Activated naive CD8-positive, alpha-beta T cell treated with anti-CD3 and anti-CD28 coated beads for 36 hours (primary cell): ENCODE measurements at places on chromosomes 4 and X.
A peak's percentile ranks its signal among the peaks of the same experiment; 100 is the strongest.

DNA sequence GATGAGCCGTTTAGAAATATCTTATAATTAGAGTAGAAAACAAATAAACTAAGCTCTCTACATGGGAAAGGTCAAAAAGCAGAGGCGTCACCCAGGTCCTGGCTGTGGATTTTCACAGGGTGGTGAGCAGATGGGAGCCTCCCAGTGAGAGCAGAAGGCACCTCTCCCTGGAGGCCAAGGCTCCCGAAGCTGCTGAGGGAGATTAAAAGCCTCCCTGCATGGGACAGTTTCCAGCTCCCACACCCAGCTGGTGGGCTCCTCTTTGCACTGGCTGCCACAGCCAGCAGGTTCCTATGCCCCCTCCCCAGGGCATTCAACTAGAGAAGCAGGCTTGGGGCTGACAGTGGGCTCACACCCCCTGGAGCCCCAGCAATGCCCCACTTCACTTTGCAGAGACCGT lies 55.2 kb upstream of the TBC1D9 start:
- no peak for DNase-seq

DNA sequence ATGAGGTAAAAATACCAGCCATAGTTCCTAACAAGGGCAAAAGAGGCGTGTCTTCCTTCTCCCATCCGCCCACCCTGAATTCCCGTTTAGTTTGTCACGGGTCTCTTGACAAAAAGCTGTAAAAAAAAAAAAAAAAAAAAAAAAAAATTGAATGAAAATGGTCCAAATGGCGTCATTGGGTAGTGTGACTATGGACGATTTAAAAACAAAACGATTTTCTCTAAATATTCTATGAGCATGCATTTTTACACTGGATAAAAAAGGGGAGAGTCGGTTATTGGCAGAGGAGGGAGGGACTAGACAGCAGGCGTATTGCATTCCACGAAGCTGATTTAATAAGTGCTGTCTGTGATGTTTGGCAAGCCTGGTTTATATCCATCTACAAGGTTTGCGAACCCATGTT lies at the start of gene FAM133A:
FAM133A (plus strand) TSS at position 338 of the 403 bp plus-strand sequence. CDS start 35,214 bp downstream, outside the sequence.
- no peak for DNase-seq

- no peak for DNase-seq
Observed at GRCh38 chrX:150226223-150226965, 136.7 kb upstream of the MAMLD1 start.

- DNase-seq: no peak
Observed at GRCh38 chr4:187576751-187577150, 418.8 kb upstream of the ZFP42 start.

DNA sequence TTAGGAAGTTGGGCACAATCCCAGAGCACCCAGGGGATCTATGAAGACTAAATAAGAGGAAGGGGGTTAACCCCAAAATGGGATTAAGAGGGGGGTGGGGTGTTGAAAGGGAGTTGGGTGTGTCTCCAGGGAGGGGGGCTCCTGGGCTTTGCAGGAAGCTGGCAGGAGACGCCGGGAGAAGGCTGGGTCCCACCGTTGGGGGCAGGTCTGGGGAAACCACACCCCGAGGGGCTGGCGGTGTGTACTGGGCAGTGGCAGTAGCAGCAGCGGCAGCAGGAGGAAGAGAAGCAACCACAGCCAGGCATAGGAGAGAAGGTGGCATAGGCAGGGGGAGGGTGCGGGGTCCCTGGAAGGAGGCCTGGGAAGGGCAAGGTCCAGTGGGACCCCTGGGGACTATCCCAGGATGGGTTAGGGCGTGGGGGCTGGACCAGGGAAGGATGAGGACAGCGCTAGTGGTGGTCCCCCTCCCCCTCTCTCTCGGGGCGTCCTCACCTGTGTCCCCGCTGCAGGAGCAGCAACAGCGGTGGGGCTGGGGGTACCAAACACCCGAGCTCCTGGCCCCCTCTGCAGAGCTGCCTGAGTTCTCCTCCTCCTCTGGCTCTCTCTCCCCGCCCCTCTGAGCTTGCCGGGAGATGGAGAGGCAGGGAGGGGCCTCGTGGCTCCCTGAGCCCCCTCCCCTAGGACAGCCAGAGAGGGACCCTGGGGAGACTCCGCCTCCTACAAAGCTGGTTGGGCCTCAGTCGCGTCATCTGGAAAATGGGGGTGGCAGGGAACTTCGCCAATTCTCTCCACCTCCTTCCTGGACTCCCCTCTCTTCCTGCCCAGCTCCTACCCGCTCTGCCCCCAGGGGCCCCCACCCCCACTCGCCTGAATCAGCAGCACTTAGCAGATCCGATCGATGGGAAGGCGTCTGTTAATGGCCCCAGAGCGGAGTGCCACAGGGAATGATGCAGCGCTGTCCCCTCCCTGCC lies at the start of gene KCND1:
KCND1 (minus strand) TSS at position 596 of the 971 bp plus-strand sequence. CDS start 1,573 bp downstream, outside the sequence.
- DNase-seq: peak; percentile 4

DNA sequence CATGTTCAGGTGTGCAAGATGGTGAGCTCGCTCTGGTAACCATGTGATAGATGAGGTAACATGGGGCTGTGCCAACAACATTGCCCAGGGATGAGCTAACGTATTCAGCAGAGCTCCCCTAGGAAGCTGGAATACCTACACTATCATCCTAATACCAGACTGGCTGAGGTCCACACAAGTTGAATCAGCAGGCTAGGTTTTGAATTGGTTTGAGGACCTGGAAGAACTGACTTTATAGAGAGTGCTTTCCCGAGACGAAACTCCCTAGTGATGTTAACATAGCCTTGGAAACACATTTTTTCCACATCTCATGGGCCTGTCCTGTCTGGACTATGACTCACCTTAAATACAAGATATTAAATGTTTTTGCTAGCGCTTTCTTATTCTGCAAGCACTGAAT lies 56.7 kb downstream of the IGFBP7 start:
- no peak for DNase-seq

GRCh38 chrX:3599802-3600430 lies 113.5 kb downstream of the PRKX start:
- no peak for DNase-seq

GRCh38 chr4:36394352-36394903 lies 113.0 kb downstream of the DTHD1 start:
- DNase-seq: peak; percentile 29

- no peak for DNase-seq
Observed at GRCh38 chr4:33255507-33255906, 2535.3 kb downstream of the PCDH7 start.

DNA sequence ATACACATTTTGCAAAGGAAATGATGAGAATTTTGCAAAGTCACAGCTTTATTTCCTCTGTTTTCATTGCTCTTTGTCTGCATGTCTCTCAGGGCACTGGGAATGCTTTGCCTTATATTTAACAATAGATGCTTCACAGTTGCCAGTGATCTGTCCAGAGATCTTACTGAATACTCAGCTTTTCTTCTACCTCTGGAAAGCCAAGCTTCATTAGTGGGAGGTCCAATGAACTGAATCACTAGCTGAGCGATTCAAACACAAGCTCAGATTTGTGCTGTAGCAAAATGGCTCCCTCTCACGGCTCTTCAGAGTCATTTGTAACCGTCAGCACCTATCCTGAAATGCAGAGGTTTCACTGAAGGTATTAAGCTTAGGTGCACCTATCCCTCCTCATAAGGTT lies 138.9 kb downstream of the DCLK2 start:
- no peak for DNase-seq

GRCh38 chr4:24040811-24041210 lies 151.0 kb upstream of the PPARGC1A start:
- DNase-seq: no peak

GRCh38 chr4:127145006-127145540 lies 487.7 kb upstream of the INTU start:
- no peak for DNase-seq

- DNase-seq: no peak
Observed at GRCh38 chr4:86554646-86555045, 39.5 kb upstream of the PTPN13 start.

GRCh38 chr4:48565362-48566033 lies 75.4 kb downstream of the ZAR1 start:
- DNase-seq: no peak

- no peak for DNase-seq
Observed at GRCh38 chr4:152728343-152728742, 48.5 kb upstream of the TMEM154 start.

- no peak for DNase-seq
Observed at GRCh38 chr4:4344915-4345527, 41.9 kb upstream of the NSG1 start.

GRCh38 chr4:186227221-186227620 lies at the start of gene KLKB1:
Gene KLKB1 (plus strand): TSS chr4:186227507. CDS start chr4:186228196, 689 bp downstream.
- DNase-seq: no peak

DNA sequence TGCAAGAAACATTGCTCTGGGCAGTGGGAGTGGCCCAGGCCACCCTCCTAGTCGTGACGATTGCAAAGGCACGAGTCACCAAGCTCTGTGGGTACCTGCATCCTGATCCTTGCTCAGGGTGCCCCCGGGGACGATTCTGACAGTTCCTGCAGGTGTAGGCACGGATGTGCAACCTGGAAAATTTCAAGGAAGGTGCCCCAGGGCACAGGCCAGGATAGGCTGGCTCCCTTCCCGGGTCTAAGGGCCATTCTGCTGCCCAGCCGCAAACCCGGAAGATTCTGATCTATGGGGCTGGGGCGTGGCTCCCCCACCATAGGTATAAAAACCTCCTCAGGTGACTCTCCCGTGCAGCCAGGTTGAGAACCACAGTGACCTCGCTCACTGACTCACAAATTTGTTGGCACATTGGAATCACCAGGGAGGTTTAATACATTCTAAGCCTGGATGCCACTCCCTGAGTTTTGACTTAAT lies 228.5 kb downstream of the PTTG2 start:
- DNase-seq: no peak

DNA sequence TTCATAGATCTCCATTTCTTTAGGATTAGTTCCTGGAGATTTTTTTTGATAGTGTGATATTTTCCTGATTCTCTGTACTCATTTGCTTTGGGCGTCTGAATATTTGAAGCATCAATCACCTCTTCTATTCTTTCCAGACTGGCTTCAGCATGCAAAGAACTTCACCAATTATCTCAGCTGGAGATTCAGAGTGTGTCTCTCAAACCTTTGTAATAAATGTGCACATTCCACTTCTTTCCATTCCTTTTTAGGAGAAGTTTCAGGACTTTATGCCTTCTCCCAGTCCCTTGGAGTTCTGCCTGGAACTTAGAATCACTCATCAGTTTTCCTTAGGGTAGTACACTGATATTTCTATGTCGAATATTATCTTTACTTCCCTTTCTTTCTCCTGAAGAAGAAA lies 334.8 kb downstream of the TEX13C start:
- no peak for DNase-seq

- no peak for DNase-seq
Observed at GRCh38 chr4:71498002-71498401, 159.2 kb downstream of the SLC4A4 start.

GRCh38 chrX:2756548-2756947 lies 4.7 kb downstream of the XG start:
- peak; percentile 4 for DNase-seq

DNA sequence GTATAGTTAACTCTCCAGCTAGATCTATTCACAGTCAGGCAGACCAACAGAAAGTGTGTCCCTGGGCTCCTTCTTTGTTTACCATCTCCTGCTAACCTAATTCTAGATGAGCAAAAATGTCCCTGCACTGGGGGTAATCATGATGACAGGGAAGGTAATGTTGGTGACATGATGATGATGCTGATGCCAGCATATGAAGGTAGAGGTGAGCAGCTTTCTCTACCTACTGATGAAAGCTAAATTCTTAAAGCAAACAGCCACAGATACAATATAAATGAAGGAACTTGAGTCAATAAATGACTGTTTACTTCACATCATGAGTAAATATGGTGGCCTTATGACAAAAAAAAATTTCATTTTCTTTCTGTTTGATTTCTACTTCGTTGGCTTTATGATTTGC lies 78.5 kb downstream of the NKX6-1 start:
- no peak for DNase-seq

DNA sequence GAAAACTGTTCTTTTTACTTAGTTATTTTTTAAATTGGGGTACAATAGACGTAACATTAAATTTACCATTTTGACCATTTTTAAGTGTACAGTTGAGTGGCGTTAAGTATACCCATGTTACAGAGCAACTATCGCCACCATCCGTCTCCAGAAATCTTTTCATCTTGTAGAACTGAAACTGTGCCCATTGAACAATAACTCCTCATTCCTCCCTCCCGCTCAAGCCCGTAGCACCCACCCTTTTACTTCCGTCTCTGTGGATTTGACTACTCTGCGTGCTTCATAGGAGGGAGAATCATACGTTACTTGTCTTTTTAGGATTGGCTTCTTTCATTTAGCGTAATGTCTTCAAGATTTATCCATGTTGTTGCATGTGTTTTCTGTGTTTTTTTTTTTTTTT lies 55.3 kb downstream of the TMEM131L start:
- no peak for DNase-seq

DNA sequence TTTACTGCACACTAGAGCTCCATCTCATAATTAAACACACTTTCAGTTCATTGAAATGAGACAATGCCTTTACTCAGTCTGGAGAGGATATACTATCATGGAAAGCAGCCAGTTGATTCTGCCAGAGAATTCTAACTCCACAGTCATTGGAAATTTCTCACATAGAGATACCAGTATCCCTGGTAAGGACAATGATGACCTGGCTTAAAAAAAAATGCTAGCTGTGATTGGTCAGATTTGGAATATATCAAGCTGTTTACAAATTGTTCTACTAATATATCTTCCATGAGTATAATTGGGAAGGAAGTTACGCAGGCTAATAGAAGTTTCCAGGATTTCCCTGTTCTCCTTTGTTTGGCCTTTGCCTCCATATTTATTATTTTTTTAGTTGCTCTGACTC lies 34.5 kb upstream of the TLL1 start:
- DNase-seq: no peak

GRCh38 chrX:46407753-46408130 lies 137.5 kb downstream of the ZNF674 start:
- no peak for DNase-seq

GRCh38 chrX:76064825-76065224 lies 108.0 kb upstream of the PBDC1 start:
- peak; percentile 3 for DNase-seq

- peak; percentile 18 for DNase-seq
Observed at GRCh38 chrX:135543924-135544323, 23.5 kb downstream of the INTS6L start.
